ENCODE measurements at places on chromosomes 11 and 22.

- no peak for DNase-seq
Observed at GRCh38 chr11:48022445-48022844, 42.1 kb downstream of the PTPRJ start.

DNA sequence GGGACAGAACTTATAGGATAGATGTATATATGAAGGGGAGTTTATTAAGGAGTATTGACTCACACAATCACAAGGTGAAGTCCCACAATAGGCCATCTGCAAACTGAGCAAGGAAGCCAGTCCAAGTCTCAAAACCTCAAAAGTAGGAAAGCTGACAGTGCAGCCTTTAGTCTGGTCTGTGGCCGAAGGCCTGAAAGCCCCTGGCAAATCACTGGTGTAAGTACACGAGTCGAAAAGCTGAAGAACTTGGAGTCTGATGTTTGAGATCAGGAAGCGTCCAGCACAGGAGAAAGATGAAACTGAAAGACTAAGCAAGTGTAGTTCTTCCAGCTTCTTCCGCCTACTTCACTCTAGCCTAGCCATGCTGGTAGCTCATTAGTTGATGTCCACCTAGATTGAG lies 799.6 kb upstream of the ARHGAP42 start:
- DNase-seq: no peak

GRCh38 chr22:39665229-39665628 lies 94.7 kb downstream of the CACNA1I start:
- no peak for DNase-seq

DNA sequence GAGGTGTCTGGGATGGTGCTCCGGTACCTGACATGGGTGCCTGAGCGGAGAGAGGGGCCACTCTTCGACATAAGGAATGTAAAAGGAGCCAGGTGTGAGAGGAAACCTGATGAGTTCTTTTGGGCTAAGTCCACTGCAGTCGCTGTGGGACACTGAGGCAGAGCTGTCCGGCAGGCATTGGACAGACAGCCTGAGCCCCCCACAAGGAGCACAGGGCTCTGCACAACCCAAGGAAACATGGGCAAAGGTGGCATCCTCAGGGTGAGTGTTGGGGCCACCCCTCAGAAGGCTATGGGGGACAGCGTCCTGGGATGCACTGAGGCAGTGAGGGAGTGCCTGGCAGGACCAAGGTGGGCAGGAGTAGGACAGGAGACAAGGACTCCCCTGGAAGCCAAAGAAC lies 57.7 kb upstream of the EMID1 start:
- no peak for DNase-seq

DNA sequence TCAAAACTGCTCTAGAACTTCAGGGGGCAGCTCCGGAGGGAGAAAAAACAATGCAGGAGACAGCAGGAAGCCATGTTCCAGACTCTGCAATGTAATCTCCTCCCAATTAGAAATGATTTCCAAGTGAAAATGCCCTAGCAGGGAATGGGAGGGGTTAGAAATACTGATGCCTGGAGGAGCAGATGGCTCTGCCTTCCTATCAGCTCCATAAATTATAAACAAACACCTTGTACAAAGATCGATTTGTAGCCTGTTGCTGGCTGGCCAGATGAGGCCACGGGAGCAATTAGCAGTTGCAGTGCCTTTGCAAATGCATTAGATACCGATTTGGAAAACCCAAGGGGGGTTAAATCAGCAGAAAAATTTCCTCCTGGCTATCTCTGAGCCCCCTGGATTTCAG lies 46.6 kb upstream of the CHRM4 start:
- no peak for DNase-seq

- DNase-seq: no peak
Observed at GRCh38 chr11:111403051-111403726, 24.1 kb upstream of the POU2AF1 start.

- DNase-seq: no peak
Observed at GRCh38 chr11:107151579-107151978, 133.3 kb upstream of the GUCY1A2 start.
